CD4-positive, alpha-beta T cell treated with Interleukin-1 beta for 1 hour (primary cell): ENCODE measurements at places on chromosomes 6 and 20.
A peak's percentile ranks its signal among the peaks of the same experiment; 100 is the strongest.

DNA sequence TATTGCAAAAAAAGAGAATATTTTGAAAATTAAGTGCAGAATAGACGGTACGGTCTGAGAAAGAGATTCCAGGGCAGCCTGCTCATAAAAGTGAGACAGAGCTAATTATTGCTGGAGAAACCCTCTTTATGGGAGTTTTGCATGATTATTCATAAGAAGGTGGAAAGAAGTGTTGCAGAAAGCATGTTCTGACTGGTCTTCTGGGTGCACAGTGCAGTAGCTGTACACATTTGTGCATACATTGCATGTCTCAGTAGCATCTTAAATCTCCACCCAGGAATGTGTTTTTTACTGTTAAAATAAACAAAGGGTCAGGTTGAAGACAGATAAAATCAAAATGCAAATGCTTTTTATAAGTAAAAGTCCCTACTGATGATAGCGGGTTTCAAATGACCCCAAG lies 1813.6 kb upstream of the DEFB115 start:
- DNase-seq: no peak

DNA sequence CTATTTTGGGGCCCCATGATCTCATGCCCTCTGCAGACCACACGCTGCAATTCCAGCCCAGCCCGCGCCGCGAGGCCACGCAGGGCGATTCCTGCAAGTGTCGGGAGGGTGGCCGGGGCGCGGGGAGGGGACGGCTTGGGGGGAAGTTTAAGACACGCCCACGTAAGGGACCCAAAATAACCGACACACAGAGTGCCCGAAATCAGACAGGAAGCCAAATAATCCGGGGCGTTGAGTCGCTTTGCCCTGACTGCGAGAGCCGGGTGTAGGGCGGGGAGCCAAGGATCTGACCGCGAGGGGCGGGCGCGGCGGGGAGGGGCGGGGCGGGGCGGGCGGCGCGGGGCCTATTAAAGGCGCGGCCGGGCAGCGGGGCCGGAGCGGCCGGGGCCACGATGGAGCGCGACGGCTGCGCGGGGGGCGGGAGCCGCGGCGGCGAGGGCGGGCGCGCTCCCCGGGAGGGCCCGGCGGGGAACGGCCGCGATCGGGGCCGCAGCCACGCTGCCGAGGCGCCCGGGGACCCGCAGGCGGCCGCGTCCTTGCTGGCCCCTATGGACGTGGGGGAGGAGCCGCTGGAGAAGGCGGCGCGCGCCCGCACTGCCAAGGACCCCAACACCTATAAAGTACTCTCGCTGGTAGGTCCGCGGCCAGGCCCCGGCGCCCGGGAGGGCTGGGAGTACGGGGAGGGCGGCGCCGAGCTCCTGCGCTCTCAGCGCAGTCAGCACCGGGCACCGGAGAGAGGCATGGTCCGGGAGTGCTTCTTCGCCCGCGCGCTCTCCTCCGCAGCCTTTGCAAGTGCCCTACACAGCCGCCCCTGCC lies at the start of gene ENPP1:
ENPP1 (plus strand) TSS at position 377 of the 816 bp plus-strand sequence; CDS start at position 393, 16 bp downstream.
- DNase-seq: peak; percentile 59

GRCh38 chr6:126204598-126204997 lies 135.3 kb upstream of the CENPW start:
- no peak for DNase-seq

- no peak for DNase-seq
These were observed 168.3 kb upstream of the JAG1 start for GRCh38 chr20:10842116-10842515.

- no peak for DNase-seq
These were observed 33.3 kb downstream of the ORC3 start for GRCh38 chr6:87623248-87623647.

DNA sequence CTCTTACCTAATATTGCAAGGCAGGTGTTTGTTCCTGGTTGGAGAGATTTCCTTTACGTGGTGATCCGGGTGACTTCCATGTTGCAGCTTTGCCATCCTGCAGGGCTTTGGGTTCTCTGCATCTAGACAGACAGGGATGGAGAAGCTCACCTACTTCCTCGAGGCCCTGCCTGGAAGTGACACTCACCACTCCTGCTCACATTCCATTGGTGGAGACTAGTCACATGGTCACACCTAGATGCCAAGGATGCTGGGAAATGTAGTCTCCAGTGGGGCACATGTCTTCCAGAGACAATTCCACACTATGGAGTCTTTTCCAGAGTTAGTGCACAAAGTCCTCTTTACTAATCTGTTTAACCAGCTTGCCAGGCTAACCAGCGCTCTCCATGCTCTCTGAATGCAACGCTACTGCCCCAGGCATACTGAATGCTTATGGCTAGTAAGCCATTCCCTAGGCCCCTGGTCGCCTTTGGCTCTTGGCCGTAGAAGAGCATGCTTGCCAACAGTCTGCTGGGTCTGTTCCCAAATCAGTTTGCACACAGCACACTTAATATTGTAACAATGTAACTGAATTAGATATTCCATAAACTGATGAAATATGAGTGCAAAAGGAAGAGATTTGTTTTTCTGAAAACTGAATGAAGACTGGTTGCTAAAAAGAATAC lies 6.7 kb upstream of the KCNK15 start:
- DNase-seq: peak; percentile 32

DNA sequence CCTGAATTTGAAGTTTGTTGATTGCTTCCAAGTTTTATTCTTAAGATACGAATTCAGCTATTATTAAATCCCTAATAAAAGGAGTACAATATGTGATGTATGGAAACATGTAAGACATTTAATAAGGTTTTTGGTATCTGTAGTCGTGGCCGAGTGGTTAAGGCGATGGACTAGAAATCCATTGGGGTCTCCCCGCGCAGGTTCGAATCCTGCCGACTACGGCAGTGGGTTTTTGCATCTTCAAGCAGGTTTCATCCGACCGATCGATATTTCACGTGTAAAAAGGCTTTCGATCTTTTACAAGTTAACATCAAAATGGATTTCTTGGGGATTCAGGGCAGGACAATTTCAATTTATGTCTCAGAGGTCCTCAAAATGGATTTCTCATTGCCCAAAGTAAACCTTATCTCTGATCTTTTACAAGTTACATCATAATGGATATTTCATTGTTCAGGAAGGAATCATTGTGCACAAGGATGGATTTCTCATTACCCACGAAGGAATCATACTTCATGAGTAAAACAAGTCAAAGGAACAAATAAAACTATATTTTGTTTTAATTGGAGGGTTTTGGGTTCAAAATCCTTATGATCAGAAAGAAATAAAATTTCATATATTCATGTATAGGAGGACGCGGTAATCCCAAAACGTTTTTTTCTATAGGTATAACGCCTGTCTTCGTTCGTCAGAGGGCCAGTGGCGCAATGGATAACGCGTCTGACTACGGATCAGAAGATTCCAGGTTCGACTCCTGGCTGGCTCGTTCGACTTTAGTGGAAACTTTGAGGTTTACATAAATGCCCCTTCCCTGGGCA lies 37.3 kb upstream of the BTN3A2 start:
- peak; percentile 74 for DNase-seq

GRCh38 chr20:63273635-63274380 lies 1.2 kb downstream of the ARFGAP1 start:
- DNase-seq: no peak

- DNase-seq: no peak
These were observed 15.8 kb downstream of the HDDC2 start for GRCh38 chr6:125285936-125286335.

GRCh38 chr6:100883347-100883746 lies 2.2 kb upstream of the ASCC3 start:
- DNase-seq: no peak

- DNase-seq: no peak
These were observed 6.2 kb upstream of the CITED2 start for GRCh38 chr6:139380611-139381010.

- no peak for DNase-seq
These were observed 171.8 kb upstream of the BMP2 start for GRCh38 chr20:6595704-6596103.

DNA sequence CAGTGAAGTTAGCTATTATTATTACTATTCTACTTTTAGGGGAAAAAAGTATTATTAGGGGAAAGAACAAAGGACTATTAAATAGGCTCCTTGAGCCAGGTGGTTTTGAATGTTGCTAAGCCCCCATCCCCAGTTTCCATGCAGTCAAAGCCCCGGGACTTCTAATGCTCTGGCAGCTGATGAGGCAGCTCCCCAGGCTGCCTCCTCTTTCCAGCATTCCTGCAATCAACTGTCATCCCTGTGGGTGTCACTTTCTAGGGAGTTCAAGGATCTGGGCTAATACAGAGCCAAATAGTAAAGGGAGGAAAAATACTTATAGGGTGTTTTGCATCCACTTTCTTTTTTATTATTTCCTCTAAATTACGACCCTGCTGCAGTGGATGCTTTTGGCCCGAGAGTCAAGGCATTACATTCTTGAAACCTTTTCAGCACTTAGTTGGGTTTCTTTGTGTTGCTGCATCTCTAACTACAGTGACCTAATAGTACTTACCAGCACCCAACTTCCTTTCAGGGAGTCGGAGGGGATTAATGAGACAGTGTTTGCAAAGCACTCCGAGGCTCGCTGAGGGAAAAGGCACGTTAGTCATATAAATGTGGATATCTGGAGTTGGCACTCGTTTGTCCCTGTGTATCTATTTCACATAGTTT lies 303.9 kb upstream of the MAP3K7 start:
- DNase-seq: no peak

GRCh38 chr6:10310826-10311225 lies 104.0 kb downstream of the TFAP2A start:
- no peak for DNase-seq

GRCh38 chr20:60144404-60144803 lies 186.2 kb downstream of the CDH26 start:
- DNase-seq: no peak

GRCh38 chr6:30152910-30153610 lies 8.0 kb downstream of the TRIM10 start:
- no peak for DNase-seq

GRCh38 chr6:136738692-136739057 lies 53.6 kb downstream of the MAP3K5 start:
- no peak for DNase-seq

- no peak for DNase-seq
These were observed 1217.6 kb upstream of the GJE1 start for GRCh38 chr6:140915103-140915502.

DNA sequence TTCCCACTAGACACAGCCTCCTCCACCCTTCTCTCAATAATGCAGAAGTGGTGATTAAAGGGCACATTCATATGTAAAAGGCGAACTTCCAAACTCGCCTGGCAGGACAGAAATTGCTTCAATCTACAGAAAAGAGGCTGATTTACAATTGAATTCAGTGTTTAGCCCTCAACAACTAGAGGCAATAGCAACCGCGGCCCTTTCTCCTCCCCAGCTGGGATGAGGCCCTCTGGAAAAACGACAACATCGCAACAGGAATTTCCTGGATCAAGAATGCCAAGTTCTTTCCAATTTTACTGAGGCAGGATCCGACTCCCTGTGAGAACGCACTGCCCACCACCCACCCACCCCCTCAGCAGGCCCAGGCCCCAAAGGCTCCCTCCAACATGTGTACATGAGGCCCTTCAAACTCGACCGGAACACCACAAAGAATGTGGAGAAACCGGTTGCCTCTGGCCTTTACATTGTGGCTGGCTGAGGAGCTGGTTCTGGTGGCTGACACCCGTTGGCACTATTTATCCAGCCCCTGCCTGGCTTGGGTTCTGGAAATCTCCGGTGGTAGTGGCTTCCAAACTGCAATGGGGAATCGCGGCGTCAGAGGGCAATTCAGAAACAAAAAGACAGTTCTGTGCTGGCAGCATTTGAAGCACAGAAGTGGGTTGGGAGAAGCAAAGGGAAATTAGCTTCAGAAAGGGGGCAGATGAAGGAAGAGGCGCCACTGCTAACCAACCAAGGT lies 36.8 kb downstream of the ZMYND8 start:
- no peak for DNase-seq

DNA sequence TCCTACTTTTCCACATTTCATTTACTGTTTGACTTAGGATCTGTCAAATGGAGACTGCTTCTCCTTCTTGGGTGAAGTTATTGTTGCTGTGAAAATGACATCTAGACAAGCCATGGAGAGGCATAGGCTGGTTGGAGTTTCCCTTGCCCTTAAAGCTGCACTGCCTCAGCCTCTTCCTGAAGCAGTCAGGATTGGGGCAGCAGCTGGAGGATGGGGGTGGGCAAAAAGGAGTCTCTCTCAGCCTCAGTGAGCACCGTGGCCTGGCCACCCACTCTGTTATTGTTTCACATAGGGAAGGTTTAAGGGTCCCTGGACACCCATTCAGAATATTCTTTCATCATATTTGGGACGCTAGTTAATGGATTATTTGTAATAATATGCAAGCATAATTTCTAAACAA lies 7.7 kb upstream of the ZBTB24 start:
- no peak for DNase-seq

GRCh38 chr6:98539741-98540140 lies 294.6 kb upstream of the POU3F2 start:
- DNase-seq: no peak

GRCh38 chr6:170166511-170167122 lies 124.3 kb downstream of the DLL1 start:
- no peak for DNase-seq

GRCh38 chr6:134503585-134504281 lies 185.8 kb upstream of the SGK1 start:
- no peak for DNase-seq

DNA sequence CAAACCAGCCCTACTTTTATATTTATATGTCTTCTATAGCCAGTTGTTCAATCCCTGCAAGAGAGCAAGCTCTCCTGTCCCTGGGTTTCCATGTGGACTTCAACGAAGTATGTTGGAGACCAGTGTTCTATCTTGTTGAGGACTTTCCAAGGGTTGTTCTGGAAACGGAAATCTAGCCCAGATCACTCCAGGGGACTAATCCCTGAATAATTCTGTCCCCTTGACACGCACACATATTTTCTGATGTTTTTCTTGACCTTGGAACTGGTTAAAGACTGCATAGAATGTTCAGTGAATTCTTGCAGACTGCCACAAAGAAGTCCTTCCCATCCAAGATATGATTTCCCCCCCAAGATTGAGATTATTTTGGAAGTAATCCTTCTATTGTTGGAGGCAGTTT lies 9.5 kb upstream of the MYLK2 start:
- DNase-seq: no peak

DNA sequence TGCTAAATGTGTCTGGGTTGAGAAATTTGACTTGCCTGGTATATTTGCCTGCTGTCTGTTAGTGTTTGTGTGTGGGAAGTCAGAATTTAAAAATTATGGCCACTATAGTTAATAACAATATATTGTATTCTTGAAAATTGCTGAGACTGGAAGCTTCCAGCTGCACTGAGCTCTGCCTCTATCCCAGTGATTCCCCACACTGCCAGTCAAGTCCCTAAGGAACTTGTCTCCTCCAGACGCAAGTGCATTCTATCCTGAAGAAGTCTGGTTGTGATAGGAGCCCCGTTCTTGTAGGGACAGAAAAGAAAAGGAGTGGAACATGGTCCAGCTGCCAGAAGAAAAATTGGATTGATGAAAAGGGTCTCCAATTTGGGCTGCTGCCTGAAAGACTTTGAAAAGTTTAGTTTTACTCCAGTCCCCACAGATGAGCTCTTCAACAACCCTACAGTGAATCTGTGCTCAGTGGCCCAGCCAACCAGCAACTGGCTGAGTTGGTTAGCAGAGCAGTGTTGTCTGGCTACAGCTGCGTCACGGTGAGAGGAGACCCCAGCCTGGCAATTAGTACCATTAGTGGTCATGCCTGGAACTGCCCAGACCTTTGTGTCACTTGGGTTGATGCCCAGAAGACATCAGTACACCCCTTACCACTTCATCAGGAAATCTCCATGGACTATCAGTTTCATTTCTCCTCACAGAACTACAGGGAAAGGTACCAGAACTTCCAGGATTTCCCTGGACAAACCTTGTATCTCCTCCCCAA lies 183.1 kb upstream of the MCHR2 start:
- DNase-seq: no peak
